ENCODE measurements at places on chromosomes 5 and 9.

DNA sequence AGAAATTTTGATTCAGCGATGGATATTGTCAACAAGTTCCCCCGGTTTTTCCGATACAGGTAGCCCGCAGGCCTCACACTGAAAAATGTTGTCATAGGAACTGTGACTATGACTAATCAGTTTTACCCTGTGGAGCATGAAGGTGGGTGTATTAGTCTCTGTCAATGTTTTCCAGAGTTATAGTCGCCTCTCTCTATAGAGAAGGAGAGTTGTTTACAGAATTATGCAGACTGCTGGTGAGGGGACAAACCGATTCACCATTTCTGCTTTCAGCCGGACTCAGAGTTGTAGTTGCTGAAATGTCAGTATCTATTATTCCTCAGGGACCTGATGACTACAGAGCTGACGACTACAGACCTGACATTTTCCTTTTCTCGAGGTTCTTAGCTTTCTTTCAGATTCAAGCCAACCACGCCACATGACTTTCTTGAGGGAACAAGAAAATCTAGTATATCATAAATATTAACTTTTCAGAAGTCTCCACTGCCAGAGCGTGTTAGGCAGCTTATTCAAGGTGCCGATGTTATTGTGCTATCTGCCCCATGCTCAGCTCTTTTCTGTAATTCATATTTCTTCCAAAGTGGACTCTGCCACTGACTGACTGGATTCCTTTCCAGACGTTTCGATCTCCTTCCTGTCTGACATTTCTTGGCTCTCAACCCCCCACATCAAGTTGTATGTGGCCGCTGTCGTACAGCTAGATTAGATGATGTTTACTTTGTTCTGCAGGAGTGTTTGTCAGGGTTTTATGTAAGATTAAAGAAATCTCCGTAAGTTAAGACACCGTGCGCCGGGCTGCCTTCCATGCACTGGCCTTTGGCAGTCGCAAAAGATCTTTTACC lies 178.1 kb downstream of the FGF1 start:
- DNase-seq = no peak

- DNase-seq = no peak
These were observed 265.4 kb downstream of the DTWD2 start for GRCh38 chr5:118723021-118723338.

DNA sequence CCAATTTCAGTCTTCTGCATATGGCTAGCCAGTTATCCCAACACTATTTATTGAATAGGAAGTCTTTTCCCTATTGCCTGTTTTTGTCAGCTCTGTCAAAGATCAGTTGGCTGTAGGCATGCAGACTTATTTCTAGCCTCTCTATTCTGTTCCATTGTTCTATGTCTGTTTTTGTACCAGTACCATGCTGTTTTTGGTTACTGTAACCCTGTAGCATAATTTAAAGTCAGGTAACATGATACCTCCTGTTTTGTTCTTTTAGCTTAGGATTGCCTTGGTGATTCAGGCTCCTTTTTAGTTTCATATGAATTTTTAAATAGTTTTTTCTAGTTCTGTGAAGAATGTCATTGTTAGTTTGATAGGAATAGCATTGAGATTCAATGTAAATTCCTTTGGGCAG lies 104.9 kb upstream of the SLCO6A1 start:
- no peak for DNase-seq

DNA sequence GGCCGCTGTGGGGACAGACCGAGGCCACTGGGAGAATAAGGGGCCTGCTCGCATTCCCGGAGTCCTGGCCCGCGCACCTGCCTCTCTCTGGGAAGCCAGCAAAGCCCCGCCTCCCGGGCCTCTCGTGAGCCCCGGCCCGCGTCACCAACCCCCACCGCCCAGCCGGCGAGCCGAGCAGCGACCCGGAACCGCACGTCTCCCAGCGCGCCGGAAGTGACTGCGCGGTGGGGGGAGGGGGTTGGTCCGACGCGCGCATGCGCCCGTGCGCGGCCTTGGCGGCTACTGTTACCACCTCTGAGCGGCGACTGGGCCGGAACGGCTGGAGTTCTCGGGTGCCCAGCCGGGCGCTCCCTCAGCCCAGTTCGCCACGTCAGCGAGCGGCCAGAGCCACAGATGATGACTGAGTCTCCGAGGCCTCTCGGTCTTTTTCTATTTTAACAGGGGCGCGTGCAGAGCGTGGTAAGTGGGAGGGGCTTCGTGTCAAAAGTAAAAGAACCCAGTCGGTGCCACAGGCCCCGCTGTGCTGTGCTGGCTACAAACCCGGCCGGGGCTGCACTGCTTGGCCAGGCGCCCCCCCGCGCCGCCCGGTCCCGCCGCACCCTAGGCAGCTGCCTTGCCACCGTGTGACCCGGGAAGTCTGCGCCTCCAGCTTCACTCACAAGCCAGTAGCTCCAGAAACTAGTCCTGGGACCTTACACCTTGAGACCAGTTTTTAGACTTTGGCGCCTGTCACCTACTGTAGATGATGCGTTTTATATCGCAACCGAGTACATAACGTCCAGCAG lies at the start of gene GOLGA1:
GOLGA1 (minus strand) TSS at position 190 of the 785 bp plus-strand sequence. CDS start 2,372 bp downstream, outside the sequence.
- DNase-seq = peak; percentile 94

- DNase-seq = no peak
These were observed 682 bp upstream of the SPTAN1 start for GRCh38 chr9:128551657-128552152.

DNA sequence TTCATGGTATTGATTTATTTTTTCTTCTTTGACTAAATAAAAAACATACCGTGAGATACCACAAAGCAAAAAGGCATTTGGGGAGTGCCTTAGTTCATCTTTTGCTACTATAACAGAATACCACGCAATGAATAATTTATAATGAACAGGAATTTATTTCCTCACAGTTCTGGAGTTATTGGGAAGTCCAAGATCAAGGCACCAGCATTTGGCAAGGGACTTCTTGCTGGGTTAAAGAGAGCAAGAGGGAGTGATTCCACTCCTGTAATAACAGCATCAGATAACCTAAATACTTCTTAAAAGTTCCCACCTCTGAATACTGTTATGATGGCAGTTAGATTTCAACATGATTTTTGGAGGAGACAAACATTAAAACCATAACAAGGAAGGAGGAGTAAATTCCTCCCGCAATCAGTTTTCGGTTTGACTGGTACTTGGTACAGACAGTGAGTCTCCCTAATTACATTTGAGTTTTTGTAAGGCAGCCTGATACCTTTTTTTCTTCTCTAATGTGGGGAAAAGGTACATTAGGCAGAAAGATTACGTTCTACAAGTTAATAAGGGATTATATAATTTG lies 8.8 kb upstream of the OMD start:
- DNase-seq = no peak

- no peak for DNase-seq
These were observed 22.8 kb upstream of the GRPEL2 start for GRCh38 chr5:149322518-149322917.

DNA sequence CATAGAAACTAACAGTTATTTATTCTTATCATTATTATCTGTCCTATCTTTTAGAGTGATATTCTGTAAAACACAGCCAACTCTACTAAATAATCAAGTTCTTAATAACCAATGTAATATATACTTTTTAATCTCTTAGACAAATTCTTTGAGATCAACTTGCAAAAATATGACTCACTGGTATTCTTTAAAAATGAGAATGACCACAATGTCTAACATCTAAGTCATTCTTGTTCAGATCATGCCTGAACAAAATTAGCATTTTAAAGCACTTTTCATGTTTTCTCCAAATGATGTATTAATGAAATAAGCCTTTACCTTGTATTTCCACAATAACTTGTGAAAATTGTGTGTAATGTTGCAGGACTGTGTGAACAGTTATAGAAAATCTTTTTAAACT lies 356.9 kb upstream of the RGMB start:
- peak; percentile 56 for DNase-seq

GRCh38 chr5:37495668-37496347 lies 116.7 kb downstream of the WDR70 start:
- DNase-seq = peak; percentile 72

GRCh38 chr5:2577312-2578036 lies 174.0 kb downstream of the IRX2 start:
- no peak for DNase-seq

- DNase-seq = peak; percentile 5
These were observed 174.0 kb downstream of the RAPGEF6 start for GRCh38 chr5:131460867-131461572.

DNA sequence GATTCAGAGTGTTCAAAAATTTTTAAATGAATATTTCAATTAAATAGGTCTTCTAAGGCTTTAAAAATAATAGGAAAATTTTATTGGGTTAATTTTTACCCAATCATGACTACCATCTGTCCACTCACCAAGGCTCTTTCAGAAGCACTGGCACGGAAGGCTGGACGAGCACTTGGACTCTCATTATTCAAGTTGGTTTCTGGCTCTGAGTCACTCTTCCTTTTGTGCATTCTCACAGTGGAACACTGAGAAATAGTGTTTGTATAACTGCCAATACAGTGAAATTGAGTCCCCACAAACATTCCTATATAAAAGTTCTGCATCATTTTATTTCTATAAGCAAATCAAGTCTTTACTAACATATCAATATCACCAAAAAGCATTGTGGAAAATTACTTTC lies 1149.0 kb downstream of the EFNA5 start:
- DNase-seq = peak; percentile 65

DNA sequence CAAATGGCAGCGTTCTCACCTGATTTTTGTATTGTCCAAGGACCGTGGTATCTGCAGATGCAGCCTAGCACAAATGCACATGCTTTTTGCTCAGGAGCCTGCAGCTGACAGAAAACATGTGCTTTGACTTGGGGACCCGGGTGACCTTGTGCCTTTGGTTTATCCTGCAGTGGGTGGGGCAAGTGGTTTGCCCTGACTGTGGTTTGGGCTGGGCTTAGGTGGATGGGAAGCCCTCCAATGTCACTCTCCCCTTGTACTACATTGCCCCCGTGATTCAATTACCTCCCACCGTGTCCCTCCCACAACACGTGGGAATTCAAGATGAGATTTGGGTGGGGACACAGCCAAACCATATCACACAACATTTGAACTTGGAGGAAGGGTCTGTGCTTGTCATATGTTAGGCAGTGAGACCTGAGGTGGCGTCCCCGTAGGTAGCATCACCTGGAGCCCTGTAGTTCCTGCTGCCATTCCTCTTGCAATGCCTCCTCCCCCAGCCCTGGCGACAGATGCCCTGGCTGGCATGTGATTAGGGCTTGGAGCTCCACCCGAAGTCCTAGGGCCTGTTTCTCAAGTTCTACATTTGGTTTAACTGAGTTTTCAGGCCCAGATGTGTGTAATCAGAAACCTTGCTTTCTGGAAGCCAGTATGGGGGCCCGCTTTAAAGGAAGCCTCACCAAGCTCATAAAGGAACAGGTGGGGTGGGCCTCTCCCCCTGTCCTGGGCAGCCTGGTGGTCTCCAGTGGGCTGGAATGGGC lies 2.1 kb downstream of the ANKRD33B start:
- DNase-seq = no peak

DNA sequence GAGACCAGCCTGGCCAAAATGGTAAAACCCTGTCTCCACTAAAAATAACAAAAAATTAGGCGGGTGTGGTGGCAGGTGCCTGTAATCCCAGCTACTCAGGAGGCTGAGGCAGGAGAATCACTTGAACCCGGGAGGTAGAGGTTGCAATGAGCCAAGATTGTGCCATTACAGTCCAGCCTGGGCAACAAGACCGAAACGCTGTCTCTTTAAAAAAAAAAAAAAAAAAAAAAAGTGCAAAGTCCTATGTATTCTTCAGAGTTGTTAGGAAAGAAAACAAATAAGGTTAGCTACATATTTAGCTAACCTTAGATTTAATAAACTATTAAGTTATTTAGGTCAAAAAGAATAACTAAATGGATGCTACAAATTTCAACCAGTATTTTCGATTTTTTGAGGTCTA lies 11.5 kb downstream of the ATG12 start:
- no peak for DNase-seq

- DNase-seq = no peak
These were observed 120.2 kb upstream of the SAP30L start for GRCh38 chr5:154325566-154325965.

DNA sequence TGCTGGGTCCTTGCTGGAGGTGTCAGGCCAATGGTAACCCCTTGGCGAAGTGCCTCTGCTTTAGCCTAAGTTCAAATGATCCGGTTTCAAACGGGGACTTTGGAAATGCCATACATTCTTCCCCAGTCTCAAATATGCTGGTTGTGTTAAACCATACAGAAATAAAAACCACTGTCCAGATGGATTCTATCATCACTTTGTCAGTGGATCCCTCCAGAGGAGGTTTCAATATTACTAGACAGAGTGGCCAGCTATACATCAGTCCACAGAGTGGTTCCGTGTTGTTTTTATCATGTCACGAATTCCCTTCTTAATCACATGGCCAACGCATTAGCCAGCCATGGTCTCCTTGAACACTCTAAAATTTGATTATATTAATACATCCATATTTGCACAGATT lies 7.3 kb upstream of the RANBP17 start:
- DNase-seq = no peak

- peak; percentile 75 for DNase-seq
These were observed 29.3 kb downstream of the PRRC2B start for GRCh38 chr9:131423171-131423581.

DNA sequence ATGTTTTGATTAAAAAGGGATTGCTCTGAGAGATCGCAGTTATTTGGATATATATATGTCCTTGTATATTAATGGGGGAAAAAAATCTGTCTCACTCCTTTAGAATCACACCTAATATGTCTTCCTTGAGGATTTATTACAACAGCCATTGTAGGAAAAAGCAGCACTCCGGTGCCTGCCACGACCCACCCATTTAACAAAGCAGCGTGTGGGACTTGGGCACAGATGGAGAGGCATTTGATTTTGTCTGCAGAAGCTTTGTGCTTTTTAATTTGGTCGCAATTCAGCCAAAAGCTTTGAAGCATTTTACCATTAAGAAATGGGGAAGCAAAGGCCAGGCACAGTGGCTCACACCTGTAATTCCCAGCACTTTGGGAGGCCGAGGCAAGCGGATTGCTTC lies 159.2 kb downstream of the SMARCA2 start:
- DNase-seq = no peak

GRCh38 chr5:175230299-175230698 lies 213.7 kb downstream of the DRD1 start:
- no peak for DNase-seq

- DNase-seq = no peak
These were observed 136.2 kb upstream of the ACO1 start for GRCh38 chr9:32248189-32248712.

DNA sequence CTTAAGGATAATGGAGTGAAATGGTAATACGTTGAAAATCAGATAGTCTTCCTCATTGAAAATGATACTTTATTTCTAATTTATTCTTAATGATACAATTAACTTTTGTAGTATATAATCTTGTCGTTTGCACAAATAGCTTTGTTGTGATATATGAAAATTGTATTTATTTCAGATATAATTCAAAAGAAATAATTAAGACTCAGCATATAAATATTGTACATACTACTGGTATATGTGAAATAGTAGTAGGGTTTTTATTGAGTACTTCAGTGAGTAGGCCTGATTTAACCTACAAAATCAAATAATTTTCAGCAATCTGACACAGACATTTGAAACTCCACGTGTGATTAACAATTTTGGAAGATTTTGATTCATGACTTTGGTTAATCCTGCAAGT lies 4.8 kb downstream of the C5orf22 start:
- no peak for DNase-seq

DNA sequence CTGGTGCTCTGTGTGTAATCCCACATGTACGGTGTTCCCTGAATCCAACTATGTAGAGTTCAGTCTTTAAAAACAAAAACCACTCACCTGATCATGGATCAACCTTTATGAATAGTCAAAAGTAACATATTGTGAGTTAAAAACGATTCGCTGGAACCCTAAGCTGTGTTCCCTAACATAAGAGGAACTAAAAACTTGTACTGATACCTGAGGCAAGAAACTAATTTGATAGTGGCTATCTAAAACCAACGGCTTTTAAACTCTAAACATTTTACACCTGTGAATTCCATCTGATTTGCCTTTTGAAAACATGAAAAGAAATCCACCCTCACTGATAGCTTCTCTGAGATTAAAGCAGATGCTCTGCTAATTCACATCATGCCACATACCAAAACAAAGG lies 101.5 kb downstream of the DEPDC1B start:
- no peak for DNase-seq
